Activated CD4-positive, alpha-beta T cell treated with anti-CD3 and anti-CD28 coated beads, Interleukin-2, amount 10 ng/mL, durations not matched to agents 24 days and 14 days (primary cell): ENCODE measurements at places on chromosomes 1 and 21. TPM values are rescaled to one million over a fixed set of nuclear protein-coding genes. Genes with fewer than 3 reads are reported as not detected.
A peak's percentile ranks its signal among the peaks of the same experiment; 100 is the strongest.

Gene CLCA4
- not detected in 2 replicates for total RNA-seq

Gene OR2L3
- not detected in 2 replicates for total RNA-seq

Gene FAM167B
- total RNA-seq, result 0.23 and 0.57 TPM in 2 replicates

Gene CLDN17
- total RNA-seq, result not detected in 2 replicates

Gene FMO4
- total RNA-seq, result 1.0 and 1.8 TPM in 2 replicates

Gene LYPD8
- total RNA-seq, result not detected in 2 replicates

Gene ANKRD65
- total RNA-seq, result not detected in 2 replicates

Gene TFF3
- total RNA-seq, result not detected in 2 replicates

Gene ALDH9A1
- total RNA-seq, result 41.8 and 43.8 TPM in 2 replicates

Gene COA7
- 37.8 and 40.2 TPM in 2 replicates for total RNA-seq

Gene TMPRSS3
- 56.9 and 58.7 TPM in 2 replicates for total RNA-seq

Gene FAM72C
- total RNA-seq, result 16.9 and 17.3 TPM in 2 replicates

Gene AMY2A
- 0.40 TPM in 1 of 2 replicates, not detected in the other for total RNA-seq

Gene TNFSF4
- 1.7 and 1.9 TPM in 2 replicates for total RNA-seq

Gene HDGF
- total RNA-seq, result 360 and 367 TPM in 2 replicates

Gene GPR37L1
- total RNA-seq, result not detected in 2 replicates

Gene TMEM61
- not detected in 2 replicates for total RNA-seq

GRCh38 chr1:230753586-230754251, 6.5 kb downstream of the CAPN9 start:
- peak; percentile 82 for DNase-seq

DNA sequence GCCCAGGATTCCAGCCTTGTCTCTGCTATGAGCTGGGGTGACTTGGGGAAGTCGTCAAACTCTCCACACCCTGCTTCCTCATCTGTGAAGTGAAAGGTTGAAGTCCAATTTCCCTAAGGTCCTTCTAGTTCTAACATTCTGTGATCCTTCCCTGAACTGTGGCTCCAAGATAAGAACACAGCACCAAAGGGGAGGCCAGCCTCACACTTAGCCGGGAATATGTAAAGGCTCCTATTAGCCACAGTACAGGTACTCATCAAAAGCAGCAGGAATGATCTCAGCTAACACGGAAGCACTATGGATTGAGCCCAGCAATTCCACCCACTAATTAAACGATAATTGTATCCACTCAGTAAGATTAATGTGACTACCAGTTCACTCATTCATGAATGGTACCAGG, 4.0 kb downstream of the SLC30A10 start:
- no peak for DNase-seq

DNA sequence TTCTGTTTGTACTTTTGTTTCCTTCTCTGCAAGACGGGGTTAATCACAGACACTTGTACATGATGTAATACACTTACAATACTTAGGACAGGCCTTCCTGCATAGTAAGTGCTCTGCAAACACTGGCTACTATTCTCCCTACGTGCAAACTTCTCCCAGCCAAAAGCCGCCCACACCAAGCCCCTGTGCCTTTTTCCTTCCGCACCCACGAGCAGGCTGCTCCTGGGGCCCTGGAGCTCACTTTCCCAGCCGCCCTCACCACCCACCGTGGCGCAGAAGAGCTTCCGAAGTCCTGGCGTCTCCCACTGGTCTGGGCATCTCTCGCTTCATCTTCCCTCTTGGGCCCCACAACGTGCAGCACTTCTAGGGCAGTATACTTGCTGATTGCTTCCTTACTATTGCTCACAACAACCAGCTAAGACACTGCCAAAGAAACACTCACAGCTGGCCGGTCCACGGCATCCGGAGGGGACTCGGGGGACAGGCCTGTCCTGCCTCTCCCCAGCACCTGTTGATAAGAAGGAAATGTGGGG, 22.5 kb upstream of the GPR157 start:
- no peak for DNase-seq

DNA sequence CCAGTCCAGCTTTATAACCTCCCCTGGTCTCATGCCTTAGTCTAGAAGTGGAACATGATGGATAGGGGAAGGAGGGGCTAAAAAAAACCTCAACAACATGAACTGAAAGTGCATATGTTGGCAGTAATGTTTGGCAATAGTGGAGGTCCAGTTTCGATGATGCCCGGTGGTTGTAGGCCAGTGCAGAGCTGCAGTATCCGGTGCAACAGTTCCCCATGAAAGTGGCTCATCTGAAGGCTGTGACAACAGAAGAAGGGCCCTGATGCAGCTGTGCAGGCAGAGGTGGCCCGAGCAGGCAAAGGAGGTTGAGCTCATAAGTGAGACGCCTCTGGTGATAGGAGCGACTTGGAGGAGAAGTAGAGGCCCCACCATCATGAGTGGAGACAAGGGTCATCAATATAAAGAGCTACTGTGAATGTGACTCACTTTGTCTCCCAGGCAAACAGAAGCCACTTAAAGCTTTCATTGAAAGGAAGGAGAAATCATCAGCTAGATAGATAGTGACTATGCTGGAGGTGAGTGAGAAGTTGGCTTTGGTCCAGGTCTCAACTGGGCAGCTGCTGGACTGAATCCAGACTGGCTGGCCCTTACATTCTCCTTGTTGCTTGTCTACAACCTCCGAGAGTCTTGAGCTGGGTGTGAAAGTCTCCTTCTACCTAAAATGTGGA, 10.2 kb upstream of the CREG1 start:
- DNase-seq, result no peak

DNA sequence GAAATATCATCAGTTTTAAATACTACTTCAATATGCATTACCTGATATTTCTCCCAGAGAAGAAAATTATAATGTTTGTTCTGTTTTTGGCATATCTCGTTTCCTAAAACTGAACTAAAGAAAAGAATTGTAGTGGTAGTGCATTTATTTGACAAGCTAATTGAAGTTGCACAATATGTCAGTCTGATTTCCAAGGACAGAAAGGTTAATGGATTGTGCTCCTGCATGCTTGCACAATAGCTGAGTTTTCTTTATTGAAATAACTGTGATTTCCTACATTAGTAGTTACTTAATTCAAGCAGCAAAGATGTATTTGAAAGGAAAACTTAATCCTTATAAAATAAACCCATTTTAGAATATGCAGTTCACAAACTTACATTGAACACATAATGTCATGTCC, 2047.7 kb downstream of the NCAM2 start:
- DNase-seq, result no peak

- DNase-seq, result no peak
Observed at GRCh38 chr1:165537356-165538109, 6.3 kb upstream of the LRRC52 start.

- DNase-seq, result no peak
Observed at GRCh38 chr1:11691928-11692711, 610 bp downstream of the DRAXIN start.

- DNase-seq, result no peak
Observed at GRCh38 chr1:47622776-47623556, 185.1 kb downstream of the FOXD2 start.

- no peak for DNase-seq
Observed at GRCh38 chr1:230832476-230832875, 35.8 kb downstream of the C1orf198 start.

GRCh38 chr1:193437785-193438184, 251.4 kb upstream of the B3GALT2 start:
- DNase-seq, result peak; percentile 79

DNA sequence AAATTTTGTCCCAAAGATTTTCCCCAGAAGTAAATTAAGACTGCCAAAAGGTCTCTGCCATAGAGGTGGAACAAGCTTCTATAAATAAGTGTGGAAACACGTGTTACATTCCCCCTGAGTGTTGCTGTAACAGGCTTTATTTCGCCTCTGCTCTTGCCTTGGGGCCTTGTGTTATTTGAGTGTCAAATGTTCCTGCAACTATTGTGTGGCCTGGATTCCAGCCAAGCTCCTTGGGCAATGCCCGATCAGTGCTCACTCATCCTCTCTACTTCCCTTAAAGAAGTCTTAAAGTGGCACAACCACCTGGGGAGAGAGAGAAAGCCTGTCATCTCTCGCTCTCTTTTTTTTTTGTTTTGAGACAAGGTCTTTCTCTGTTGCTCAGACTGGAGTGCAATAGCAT, 156.7 kb downstream of the NR5A2 start:
- DNase-seq, result no peak

DNA sequence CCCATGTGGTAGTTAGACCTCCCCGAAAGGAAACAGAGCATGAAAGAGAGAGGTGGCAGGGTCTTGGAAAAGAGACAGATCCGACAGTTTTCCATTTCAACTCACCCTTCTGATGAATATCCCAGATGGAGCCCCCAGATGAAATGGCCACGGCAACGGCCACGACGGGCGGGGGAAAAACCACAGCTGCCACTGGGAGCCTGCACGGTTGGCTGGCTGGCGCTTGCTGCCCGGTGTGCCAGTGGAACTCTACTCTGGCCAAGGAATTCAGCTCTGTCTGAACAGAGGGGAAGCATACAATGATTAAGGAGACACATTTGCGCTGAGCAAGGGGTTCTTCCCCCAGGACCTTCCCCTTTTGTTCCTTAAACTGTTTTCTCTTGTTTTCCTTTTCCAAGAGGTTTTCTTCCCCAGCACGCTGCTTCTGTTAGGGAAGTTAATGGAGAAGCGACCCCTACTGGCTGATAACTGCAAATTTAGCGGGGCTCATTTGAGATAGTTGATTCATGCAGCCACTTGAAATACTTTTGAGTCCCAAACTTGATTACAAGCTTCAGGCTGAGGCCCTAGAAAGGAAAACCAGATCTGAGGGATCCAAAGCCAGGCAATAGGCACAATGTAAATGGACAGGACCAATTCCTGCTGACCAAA, 1122.5 kb downstream of the NCAM2 start:
- DNase-seq, result no peak

DNA sequence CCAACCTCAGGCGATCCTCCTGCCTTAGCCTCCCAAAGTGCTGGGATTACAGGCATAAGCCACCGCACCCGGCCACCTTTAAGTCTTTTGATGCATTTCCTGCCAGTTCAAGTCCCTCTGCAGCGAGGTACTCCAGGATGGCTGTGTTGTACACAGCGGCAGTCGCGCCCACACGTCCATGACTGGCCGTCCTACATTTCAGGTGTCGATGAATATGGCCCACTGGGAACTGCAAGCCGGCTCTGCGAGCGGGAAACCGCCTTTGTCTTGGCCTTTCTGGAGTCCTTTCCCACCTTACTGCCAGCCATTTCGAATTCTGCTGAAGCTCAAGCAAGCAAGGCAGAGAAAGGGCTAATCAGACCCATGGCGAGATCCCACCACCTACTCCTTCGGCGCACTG, 34.6 kb downstream of the TRAPPC10 start:
- no peak for DNase-seq

DNA sequence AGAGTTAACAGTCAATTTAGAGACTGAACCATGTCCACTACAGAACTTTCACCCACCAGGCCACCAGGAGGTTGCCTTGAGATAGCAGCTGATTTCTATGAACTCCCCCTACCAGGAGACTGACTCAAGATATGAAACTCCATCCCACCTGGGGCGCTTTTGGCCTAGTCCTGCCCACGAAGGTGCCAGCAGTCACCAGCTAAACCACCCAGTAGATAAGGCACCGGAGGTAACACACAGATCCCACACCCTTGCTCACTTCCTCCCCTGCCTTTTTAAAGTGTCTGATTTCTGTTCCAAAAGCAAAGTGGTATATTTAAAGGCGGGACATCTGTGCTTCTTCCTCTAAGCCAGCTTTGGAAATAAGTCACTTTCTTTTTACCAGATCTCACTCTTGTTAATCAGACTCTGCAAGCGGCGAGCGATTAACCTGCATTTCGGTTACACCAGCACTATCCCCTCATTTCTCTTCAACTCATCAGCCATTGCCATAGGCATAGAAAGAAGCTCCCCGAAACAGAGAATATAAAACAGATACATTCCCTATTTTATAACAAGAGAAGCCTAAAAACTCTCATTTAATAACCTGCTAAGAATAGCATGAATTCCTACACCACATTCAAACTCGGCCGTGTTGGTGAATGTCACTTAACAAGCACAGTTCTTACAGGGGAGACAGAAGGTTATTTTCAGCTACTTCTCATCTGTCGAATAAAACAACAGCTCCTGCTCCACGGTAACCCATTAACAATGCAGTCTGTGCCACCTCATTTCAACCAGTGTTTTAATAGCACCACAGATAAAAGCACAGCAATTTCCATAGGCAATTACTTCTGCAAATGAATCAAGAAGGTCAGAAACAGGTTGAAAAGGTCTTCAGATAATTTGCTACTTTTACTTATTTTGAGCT, 318.1 kb downstream of the KCNH1 start:
- DNase-seq, result no peak

- DNase-seq, result no peak
Observed at GRCh38 chr1:151893176-151893924, 16.0 kb downstream of the THEM4 start.

DNA sequence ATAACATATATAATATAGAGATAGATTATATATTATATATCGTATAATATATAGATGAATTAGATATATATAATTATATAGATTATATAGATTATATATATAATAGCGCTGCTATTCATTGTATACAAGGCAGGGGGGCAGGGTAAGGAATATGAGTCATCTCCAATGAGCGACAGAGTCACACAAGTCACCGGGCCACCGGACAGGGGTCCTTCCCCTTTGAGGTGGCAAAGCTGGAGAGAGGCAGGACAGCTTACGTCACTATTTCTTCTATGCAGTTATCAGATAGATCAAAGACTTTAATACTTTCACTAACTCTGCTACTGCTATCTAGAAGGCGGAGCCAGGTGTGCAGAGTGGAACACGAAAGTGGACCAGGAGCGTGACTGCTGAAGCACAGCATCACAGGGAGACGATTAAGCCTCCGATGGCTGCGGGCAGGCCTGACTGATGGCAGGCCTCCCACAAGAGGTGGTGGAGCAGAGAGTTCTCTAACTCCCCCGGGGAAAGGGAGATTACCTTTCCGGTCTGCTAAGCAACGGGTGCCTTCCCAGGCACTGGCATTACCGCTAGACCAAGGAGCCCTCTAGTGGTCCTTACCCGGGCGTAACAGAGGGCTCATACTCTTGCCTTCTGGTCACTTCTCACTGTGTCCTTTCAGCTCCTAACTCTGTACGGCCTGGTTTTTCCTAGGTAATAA, 2154.7 kb downstream of the MRPL39 start:
- no peak for DNase-seq

GRCh38 chr1:63362578-63362977, 4.8 kb upstream of the ALG6 start:
- DNase-seq, result no peak

- no peak for DNase-seq
Observed at GRCh38 chr1:58318157-58319005, 228.1 kb downstream of the OMA1 start.

DNA sequence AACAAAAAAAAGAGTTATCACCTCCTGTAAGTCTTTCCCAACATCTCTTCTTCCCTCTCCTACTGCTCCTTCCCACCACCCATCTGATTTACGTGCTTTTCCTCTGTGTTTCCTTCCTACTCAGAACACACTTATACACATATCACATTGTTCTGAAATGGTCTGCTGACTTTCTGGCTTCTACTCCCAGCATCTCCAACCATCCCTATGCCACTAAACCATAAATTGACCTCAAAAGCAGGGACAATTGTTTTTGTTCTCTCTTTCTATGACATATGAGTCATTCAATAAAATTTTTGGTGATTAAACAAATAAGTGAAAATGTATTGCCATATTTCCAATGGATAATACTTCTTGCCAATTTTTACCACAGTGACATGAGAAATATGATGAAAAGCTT, 8.2 kb downstream of the GOLPH3L start:
- peak; percentile 37 for DNase-seq
